WERI-Rb-1 (cell line): ENCODE measurements at places on chromosomes 5 and 9.

- no peak for DNase-seq
Measured at GRCh38 chr5:151344088-151344487, 3.3 kb downstream of the SLC36A2 start.

- no peak for DNase-seq
Measured at GRCh38 chr5:123350742-123351141, 72.5 kb downstream of the CEP120 start.

GRCh38 chr5:94389515-94389899, 228.9 kb downstream of the KIAA0825 start:
- DNase-seq, result no peak

- no peak for DNase-seq
Measured at GRCh38 chr5:1245905-1246576, 20.9 kb downstream of the SLC6A18 start.

DNA sequence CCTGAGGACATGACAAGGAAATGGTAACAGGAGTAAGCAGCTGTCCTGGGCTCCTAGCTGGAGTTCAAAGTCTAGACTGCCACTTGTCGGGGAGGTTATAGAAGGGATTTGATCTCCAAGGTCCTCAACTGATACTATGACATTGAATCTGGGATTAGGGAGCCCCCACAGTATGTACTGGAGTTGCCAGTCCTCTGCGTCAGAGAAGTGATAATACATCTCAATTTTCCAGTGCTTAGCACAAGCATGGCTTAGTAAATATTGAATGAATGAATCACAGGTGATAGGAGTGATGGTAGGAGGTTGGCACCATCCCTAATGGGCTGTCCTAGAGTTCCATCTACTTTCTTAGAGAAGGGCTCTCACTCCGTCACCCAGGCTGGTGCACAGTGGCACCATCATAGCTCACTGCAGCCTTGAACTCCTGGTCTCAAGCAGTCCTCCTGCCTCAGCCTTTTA, 6.2 kb upstream of the TPM2 start:
- no peak for DNase-seq

- DNase-seq, result no peak
Measured at GRCh38 chr9:123584202-123585176, 228.5 kb downstream of the CRB2 start.

DNA sequence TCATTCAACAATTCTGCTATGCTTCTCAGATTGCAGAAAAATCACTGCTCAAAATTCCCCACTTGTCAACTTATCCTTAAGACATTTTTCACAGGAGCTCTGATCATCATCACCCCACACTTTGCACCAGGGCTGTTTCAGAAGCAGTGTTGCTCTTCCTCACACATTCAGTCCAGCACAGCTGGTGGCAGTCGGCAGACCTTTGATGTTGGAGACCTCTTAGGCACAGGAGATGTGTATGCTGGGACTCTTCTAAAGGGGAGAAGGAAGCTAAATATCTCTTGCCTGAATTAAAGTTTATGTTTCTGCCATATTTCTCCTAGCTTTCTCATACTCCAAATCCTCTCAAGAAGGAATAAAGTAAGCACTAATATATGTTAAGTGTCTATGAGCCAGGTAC, 44.8 kb upstream of the SSBP2 start:
- DNase-seq, result no peak

GRCh38 chr5:40499007-40499406, 180.7 kb upstream of the PTGER4 start:
- no peak for DNase-seq

- no peak for DNase-seq
Measured at GRCh38 chr5:111099058-111099778, 7.1 kb downstream of the WDR36 start.

DNA sequence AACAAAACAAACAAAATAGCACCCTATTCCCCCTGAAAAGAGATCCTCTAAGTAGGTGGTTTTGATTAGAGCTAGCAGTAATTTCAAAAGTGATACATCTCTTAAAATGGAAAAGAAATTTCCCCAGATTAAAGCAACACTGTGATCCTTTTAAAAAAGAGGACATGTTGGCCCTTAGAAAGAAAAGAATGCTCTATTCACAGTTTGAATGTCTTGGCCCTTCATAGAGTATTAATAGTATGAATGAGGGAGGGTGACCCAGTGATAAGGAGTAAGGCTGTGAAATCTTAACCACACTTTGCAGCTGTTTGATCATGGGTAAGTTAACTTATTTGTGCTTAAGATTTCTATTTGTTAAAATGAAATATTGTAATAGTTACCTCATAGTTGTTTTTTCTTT, 467.7 kb upstream of the MEF2C start:
- no peak for DNase-seq

- DNase-seq, result no peak
Measured at GRCh38 chr9:121551985-121552753, 52.5 kb upstream of the GGTA1 start.

GRCh38 chr5:41621420-41621819, 111.0 kb upstream of the PLCXD3 start:
- DNase-seq, result no peak

DNA sequence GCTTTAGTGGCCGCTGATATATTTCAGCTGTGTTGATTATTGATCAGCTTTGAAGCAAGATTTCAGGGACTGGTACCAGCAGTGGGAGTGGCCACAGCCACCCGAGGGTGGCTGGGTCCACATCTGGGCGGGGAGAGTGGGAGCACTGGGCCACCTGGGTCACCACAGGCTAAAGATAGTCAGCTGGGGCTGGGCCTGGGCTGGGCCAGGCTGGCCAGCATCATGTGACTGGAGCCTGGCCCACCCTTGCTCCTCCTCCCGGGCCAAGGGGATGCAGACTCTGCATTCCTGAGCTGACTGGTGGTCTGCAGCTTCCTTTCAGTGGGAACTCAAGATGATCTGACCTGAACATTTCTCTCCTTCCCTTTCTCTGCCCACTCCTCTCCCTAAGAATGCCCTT, 27.1 kb downstream of the LARP1 start:
- DNase-seq, result no peak

DNA sequence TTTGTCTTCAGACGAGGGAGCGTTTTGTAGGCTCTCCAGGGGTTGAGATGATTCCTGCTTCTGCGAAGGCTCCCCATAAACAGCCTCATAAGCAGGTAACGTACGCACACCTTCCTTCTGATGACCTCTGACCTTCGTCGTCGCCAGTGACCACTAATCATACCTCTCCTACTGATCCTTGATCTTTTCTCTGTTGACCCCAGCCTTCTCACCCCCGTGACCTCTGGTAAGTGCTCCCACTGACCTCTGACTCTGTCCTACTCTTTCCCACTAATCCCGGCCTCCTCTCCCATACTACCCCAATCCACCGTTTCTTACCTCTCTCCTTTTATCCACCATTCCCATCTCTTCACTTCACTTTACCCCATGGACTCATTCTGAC, 345 bp downstream of the DNAI1 start:
- no peak for DNase-seq

DNA sequence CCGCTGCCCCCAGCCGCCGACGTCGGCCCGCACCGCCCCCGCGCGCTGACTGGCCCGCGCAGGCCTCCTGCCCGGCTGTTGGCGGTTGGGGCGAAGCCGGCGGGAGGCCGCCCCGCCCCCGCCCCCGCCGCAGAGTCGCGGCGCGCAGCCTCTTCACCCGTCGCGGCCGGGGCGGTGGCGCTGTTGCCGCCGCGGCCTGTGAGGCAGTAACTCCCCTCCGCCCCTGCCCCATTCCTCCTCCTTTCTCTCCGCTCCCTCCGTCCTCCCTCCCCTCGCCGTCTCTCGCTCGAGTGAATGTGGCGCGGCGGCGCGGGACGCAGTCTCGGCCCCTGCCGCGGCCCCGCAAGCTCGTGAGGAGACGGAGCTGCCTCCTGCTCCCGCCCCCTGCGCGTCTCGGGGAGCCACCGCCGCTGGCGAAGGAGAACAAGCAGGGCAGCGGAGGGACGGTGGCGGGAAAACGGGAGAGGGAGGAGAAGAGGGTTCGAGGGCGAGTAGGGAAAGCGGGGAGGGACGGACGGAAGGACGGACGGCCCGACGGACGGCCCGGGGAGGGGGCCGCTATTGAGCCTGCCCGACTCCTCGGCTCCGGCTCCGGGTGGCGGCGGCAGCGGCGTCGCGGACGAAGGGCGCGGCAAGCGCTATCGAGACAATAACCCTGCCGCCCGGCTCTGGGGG, 637 bp upstream of the ERBIN start:
- peak; percentile 90 for DNase-seq

- DNase-seq, result peak; percentile 59
Measured at GRCh38 chr5:157485811-157486210, 25.8 kb downstream of the NIPAL4 start.

DNA sequence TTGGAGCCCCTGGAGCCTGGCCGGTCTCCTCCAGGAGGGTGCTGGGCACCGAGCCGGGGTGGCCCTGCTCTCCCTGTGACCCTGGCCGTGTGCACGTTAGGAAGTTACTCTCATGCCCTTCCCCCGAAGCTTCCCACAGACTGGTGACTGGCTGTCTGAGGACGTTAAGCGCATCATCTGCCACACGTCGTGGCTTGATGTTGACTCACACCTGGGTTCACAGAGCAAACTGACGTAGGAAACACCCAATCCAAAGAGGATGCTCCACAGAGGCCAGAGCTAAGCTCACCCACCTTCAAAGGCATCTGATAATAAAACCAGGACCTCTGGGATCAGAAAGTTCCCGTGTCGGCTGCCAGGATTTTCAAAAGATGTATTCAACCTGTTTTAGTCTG, 152.9 kb upstream of the PHYKPL start:
- DNase-seq, result peak; percentile 12

- DNase-seq, result no peak
Measured at GRCh38 chr9:14081745-14082144, 232.2 kb downstream of the NFIB start.

DNA sequence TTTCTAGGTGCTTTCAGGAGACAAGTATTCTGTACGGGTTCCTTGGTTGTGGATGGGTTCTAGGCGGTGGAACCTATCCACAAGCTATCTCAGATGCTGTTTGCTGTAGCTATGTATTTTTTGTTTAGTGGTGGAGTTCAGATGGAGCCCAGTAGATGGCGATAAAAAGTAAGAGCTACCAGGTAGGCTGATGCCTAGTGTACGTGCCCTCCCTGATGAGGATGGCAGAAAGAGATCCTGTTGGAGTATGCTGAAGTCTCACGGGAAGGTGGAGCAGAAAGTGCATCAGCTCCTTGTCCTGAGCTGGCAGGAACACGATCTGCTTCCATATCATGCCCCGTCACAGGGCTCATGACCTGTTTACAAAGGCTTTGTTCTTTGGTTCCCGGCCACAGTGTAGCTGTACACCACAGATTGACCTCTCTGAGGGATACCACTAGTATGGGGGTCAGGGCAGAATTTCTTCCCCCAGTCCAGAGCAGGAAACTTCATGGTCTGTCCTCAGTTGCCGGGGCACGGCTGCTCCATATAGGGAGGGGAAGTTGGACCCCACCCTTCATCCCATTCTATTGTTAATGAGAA, 12.6 kb upstream of the UGT3A2 start:
- peak; percentile 63 for DNase-seq

DNA sequence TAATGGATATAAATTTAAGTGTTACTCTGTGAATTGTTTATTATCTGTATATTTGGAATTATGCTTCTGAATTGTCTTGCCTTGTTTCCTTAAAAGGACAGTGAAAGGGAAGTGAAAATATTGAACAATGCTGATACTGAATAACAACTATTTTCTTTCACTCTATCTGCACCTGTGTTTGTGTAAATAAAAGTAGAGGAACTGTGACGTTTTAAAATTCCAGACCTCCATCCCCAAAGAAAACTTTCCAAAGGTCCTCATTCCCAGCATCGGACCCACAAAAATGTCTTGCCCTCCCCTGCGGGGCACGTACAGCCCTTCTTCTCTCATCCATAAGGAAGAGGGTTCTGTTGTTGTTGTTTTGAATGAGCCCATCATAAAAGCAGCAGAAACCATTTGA, 100.0 kb downstream of the NLN start:
- no peak for DNase-seq

DNA sequence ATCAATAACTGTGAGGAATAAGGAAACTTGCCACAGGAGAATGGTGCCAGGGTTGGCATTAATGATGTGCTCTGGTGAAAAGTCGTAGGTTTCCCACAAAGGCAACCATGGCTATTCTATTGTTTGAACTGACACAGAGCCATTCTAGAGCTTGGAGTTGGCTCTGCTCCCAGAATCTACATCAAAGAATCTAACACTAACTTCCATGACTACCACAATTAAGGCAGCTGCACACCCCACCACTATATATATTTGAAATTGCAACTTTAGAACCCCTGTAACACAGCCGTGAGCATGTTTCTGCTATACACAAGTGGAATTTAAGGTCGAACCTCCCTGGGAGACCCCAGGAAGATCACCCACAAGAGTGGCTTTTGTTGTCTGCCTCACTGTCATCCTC, 89.7 kb upstream of the CCDC152 start:
- DNase-seq, result no peak

GRCh38 chr9:112719241-112719691, 1.3 kb upstream of the INIP start:
- no peak for DNase-seq

- DNase-seq, result no peak
Measured at GRCh38 chr9:110399983-110400382, 62.3 kb upstream of the TXNDC8 start.

DNA sequence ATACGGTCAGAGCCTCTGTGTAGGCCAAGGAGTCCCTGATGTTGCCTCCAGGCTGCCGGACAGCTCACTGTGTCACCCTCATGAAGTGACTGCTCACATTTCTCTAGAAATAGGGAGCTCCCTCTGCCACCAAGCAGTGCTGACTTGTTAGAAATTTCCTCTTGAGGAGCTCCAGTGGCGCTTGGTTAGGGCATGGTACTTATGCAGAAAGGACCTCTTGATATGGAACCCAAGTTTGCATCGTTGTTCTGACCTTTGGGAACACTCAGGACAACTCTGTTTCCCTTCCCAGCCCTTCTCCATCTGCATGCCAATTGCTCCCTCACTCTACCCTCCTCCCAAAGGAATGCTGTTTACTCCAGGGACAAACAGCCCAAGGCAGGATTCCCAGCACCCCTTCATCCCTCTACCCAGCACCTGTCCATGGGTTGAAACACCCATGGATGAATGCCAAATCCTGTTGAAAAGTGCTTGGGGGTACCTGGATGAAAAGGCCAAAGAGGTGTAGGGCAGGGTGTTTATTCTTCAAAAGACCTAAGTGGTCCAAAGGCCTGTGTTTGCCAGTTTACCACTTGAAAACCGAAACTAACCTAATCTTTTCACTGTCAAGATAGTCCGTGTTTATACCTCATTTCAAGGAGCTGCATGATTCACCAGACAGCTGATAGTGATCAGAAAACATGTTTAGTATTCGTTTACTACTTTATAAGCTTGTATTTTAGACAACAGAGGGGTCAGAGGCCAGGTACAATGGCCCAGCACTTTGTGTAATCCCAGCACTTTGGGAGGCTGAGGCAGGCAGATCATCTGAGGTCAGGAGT, 51.1 kb downstream of the KLF4 start:
- no peak for DNase-seq

DNA sequence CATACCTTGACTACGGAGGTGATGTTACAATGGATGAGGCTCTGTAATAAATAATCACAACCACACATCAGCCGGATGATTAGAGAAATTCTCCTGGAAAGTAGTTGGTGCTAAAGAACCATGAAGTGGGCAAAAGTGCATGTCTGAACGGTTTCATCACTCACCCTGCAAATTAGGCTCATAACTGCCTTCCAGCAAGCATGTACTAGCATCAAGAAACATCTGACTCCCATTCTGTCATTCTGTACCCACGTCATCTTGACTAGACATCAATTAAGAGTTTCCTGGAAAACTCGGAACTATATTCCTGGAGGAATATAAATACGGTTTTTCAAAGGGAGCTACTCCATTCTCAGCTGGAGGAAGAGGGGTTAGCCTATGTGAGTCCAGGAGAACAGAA, 52.2 kb downstream of the HSD17B3 start:
- no peak for DNase-seq

- DNase-seq, result no peak
Measured at GRCh38 chr5:115487756-115488155, 56.8 kb downstream of the FEM1C start.

- no peak for DNase-seq
Measured at GRCh38 chr9:109473329-109473728, 24.8 kb downstream of the PTPN3 start.
